ENCODE measurements at places on chromosomes 4 and X.

DNA sequence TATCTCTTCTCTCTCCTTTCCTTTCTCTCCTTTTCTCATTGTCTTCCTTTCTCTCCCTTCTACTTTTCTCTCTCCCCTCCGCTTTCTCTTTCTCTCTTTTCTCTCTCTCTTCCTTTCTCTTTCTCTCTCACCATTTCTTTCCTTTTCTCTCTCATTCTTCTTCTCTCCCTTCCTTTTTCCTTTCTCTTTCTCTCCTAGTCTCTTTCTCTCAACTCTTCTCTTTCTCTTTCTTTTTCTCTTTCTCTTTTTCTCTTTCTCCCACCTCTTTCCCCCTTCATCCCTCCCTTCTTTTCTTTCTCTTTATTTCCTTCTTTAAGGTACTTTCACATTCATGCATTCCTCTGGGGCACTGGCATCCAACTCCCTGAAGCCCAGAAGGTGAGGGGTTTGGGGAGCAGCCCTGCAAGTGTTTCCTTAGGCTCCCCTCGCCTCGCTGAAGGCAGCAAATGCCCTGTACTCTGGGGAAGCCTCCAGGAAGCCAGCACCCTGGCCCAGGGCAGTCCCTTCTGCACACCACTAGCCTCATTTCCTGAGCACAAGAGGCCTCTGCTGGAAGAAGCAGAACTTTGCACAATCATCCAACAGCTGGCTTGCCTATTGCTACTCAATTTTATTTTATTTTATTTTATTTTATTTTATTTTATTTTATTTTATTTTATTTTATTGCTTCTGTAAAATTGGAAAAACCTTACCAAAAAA lies 124.2 kb downstream of the NFKB1 start:
- DNase-seq = no peak

GRCh38 chr4:10577018-10577417 lies 107.5 kb downstream of the CLNK start:
- DNase-seq = no peak

- DNase-seq = no peak
These were observed 246.2 kb downstream of the ASMT start for GRCh38 chrX:1860936-1861594.

- no peak for DNase-seq
These were observed 28.2 kb downstream of the NHS start for GRCh38 chrX:17403189-17403691.

GRCh38 chr4:73762409-73762808 lies 22.0 kb downstream of the CXCL8 start:
- DNase-seq = no peak

DNA sequence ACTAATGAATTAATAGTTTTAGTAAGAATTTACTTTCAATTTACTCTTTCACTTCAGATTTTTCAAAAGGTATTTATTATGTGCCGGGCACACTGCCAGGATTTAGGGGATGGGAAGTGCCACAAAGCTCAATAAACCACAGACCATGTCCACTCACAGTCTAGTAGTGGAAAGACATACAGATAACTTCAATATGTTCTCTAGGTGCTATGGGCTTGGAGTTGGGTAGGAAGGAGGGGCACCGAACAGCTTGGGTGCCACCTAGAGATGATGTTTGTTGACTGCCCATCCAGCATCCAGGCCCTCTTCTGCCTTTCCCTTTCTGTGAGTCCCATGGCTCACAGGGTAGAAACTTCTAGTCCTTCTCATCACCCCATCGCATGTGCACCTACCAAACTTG lies 17.8 kb downstream of the MFAP3L start:
- no peak for DNase-seq

DNA sequence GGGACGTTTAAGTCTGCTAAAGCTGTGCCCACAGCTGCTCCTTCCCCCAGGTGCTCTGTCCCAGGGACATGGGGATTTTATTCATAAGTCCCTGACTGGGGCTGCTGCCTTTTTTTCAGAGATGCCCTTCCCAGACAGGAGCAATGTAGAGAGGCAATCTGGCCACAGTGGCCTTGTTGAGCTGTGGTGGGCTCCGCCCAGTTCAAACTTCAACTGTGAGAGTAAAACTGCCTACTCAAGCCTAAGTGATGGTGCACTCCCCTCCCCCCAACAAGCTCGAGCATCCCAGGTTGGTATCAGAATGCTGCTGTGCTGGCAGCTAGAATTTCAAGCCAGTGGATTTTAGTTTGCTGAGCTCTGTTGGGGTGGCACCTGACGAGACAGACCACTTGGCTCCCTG lies 1371.4 kb downstream of the ADGRL3 start:
- no peak for DNase-seq

DNA sequence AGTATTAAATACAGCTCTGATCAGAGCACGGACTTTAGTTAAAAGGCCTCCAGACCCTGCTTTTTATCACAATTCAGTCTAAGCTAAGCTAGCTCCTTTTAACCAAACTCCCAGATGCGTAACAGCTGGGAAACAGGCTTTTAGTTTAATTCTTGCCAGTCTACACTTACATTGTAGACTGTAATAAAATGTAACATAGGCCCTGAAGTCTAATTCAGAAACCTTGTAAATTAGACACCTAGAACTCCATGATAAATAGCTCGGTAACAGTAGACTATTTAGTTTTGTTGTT lies 20.1 kb downstream of the FBXO8 start:
- no peak for DNase-seq

- no peak for DNase-seq
These were observed 882.7 kb upstream of the PCDH10 start for GRCh38 chr4:132266374-132266773.

DNA sequence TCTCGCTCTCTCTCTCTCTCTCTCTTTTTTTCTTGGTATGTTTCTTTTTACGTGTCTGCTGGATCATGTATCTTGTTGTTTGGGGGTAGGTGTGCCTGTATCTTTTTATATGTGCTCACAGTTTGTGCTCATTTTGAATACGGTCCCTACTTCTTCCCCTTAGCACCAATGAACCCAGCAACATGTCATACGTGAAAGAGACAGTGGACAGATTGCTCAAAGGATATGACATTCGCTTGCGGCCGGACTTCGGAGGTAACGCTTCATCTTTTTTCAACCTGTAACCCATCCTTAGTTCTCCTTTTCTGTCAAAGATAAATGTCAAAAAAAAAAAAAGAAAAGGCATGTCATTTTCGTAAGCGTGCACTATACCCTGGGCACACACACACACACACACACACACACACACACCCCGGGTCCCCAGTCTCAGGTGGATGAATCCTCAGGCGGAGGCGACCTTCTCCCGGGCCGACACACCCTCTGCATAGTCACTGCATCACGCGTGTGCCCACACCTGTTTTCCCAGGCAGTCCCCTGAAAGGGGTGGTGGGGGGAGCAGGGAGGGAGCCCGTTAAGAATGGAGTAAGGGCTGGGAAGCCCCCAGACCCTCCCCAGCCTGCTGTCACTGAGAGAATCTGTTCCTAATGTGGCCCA lies 511 bp downstream of the GABRB1 start:
- DNase-seq = no peak

- DNase-seq = no peak
These were observed 20.0 kb downstream of the UBE2D3 start for GRCh38 chr4:102807345-102807744.

DNA sequence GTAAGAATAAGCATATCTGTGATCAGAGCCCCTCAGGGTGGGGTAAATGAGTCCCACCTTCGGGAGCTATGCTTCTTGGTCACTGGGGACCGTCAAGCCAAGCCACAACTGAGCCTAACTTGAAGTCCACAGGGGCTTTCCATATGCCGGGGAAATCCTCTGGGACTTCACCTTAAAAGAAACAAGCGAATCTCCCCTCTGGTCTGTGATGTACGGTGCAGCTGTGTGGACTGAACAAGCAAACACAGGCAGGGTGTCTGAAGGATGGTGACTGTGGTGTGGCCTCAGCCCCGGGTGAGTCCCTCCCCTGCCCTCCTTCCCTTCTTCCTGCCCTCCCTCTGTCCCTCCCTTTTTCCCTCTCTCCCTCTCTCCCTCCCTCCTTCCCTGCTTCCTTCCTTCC lies 29.7 kb upstream of the PPP2R2C start:
- DNase-seq = no peak

DNA sequence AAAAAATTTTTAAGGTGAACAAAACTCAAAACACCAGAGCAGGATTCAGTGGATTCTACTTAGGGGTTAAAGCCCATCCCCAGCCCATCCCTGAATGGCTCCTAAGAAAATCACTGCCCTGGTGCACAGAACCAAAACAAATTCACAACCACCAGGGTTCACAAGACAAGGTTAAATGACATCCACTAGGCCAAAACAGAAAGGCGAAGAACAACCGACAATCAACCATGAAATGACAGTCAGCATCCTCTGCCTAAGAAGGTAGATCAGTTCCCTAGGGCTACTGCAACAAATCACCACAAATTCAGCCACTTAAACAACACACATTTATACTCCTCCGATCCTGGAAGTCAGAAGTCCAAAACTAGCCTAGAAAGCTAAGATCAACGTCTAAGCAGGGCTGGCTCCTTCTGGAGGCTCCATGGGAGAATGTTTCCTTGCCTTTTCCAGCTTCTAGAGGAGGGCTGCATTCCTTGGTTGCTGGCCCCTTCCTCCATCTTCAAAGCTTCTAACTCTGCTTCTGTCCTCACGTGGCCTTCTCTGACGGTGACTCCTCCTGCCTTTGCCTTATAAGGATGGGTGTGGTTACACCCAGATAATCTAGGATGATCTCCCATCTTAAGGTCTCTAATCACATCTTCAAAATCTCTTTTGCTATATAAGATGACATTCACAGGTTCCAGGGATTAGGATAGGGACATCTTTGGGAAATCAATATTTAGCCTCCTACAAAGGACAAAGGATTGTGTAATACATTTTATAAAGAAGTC lies 1.8 kb downstream of the CCNQ start:
- DNase-seq = no peak

DNA sequence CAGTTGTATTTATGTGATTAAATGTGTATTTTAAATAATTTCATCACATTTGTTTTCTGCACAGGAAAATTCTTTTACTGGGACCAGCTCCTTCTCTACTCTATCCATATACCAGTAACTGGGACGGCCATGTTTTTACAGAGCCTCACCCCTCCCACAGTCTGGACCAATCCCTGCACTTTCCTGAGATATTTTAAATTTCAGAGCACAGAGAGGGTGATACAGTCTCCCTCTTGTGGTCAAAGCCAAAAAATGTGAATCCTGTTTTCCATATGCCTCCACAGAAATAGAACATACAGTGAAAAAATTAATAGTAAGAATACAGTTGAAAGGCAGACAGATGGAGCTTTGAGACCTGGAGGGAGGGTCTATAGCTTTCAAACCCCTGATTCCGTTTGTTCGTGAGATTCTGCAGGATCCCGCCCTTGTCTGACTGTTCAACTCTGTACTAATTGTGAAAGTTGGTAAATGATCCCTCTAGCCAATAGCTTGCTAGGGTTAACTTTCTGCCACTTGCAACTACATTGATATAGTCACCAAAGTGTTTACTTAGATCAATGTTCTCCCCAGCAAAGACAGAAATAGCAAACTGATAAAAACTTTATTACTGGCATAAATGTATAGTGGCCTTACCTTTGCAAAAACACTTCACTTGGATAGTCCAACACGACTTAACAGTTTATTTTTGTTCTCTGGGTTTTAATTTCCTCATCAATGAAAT lies 172.2 kb downstream of the PPARGC1A start:
- DNase-seq = peak; percentile 3

DNA sequence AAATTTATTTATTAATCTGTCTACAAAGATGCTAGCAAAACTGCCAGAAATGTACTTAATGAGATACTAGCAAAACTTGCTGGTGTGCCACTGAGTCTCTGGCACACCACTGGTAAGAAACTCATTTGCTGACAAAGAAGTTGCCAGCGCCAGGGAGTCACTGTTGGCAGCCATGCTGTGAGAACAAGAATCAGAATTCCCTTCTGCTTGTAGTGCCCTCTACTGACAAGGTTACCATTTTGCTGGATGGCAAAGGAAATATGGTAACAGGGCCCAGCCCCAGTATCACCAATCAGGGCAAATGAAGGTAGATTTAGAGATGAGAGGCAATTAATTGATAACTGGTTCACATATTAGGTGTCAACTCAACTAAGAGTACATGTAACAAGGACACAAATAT lies 750.1 kb upstream of the ADGRL3 start:
- no peak for DNase-seq

DNA sequence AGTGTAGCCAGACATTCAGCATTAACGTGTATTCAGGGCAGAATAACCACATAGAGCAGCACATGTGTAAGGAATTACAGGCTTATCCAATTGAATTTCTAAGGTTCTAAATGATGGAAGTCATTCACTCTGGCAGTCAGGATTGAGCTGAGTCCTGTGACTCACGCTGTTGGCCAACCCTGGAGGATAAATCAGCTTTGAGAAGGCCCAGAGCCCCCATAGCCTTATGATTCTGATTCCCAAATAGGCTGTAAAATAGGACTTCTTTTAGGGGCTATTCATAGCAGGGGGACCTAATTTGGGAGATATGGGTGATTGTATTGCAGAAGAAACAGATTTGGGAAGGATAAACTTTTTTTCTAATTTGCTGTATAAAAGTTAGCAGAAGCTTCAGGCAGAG lies 8.1 kb upstream of the HPF1 start:
- no peak for DNase-seq

GRCh38 chr4:55512922-55513571 lies 33.7 kb downstream of the CLOCK start:
- no peak for DNase-seq

DNA sequence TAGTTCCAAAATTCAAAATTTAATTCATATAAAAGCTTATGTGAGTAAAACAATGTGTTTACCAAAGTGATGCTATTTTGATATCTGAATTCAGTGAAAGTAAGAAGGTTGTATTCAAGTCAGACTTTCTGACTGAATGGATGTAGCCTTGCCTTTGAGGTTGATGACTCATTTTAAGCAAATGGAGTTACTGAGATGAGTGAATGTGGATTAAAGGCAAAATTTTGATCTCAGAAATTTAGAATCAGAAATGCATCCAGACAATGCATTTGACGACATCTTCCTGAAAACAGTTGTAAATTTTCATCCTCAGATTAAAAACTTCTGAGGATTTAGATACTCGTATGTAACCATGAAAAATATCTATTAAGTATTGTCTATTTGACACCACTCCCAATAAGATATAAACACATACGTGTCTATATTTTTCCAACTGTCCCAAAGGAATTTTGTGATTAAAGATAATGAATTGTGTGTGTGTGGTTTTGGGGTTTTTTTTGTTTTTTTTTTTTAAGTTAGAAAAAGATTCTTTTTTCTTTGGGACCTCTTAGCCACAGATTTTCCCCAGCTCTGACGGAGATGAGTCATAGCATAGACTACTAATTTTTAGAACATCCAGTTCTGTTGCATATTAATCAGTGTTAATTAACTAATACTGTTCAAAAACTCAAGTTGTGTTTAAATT lies 34.4 kb downstream of the NFKB1 start:
- DNase-seq = no peak

GRCh38 chr4:137909529-137910309 lies 332.4 kb downstream of the SLC7A11 start:
- peak; percentile 23 for DNase-seq

Measured in NCI-H1105 treated with DMSO at 0.1 percent for 48 hours (cell line).